ENCODE measurements at places on chromosomes 11 and 22. TPM values are rescaled to one million over a fixed set of nuclear protein-coding genes. Genes with fewer than 3 reads are reported as not detected.

GRCh38 chr11:38392176-38392575 lies 1794.1 kb upstream of the RAG2 start:
- no peaks in the 10 kb centered on the region for H3K27me3 ChIP-seq
- H3K36me3 ChIP-seq: no peaks in the 10 kb centered on the region
- no peak overlapping the region for H3K4me3 ChIP-seq
- no peaks in the 10 kb centered on the region for H3K4me1 ChIP-seq
- no peak overlapping the region for H3K27ac ChIP-seq

DNA sequence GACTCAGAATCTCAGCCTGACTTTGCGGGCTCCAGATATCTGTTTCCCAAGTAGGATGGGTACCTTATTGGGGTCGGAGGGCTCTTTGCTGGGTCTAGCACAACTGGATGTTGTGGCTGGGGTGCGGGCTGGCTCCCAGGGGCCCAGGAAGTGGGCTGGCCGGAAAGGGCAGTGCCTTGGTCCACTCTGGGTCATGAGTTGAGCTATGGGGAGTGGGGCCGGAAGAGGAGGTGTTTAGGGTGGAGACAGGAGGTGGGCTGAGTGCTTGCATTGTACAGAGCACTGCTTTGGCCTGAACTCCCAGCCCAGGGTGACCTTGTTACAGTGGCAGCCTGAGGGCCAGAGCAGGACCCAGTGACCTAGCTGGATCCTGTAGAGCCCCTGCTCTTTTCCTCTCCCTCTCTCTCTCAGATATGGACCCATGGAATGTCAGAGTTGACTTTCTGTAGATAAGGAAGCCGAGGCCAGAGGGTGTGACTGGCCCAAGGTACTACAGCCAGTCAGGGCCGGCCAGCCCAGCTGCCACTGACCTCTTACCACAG lies 13.2 kb downstream of the PHLDB1 start:
- H3K27ac ChIP-seq: no peak overlapping the region
- H3K4me3 ChIP-seq: peak overlapping the region; percentile 31
- H3K36me3 ChIP-seq: no peaks in the 10 kb centered on the region
- no peak for DNase-seq
- H3K27me3 ChIP-seq: peaks cover 22% of the 10 kb centered on the region

DNA sequence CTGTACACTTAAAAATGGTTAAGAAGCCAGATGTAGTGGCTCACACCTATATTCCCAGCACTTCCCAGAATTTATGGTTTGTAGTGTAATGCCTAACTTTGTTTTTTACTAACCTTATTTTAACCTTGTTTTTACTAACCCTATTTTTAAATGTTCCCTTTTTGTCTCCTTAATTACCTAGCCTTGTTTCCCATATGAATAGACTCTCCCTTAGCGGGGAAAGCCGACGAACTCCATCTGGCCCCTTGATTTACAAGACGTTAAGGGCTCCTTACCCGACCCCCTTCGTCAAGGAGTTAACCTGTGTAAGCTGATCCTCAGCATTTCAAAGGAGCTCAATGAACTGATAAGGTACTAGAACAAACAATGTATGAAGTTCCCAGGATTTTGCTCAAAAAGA lies 17.1 kb downstream of the APOBEC3H start:
- H3K4me3 ChIP-seq: no peak overlapping the region
- no peak overlapping the region for H3K27ac ChIP-seq

OR52E6 gene
- total RNA-seq: not detected

GRCh38 chr22:43153899-43154298 lies 2.5 kb downstream of the TSPO start:
- no peak overlapping the region for H3K27ac ChIP-seq
- no peak for DNase-seq
- H3K36me3 ChIP-seq: no peaks in the 10 kb centered on the region
- H3K4me1 ChIP-seq: peaks cover 18% of the 10 kb centered on the region
- H3K27me3 ChIP-seq: no peaks in the 10 kb centered on the region
- H3K4me3 ChIP-seq: no peak overlapping the region

DNA sequence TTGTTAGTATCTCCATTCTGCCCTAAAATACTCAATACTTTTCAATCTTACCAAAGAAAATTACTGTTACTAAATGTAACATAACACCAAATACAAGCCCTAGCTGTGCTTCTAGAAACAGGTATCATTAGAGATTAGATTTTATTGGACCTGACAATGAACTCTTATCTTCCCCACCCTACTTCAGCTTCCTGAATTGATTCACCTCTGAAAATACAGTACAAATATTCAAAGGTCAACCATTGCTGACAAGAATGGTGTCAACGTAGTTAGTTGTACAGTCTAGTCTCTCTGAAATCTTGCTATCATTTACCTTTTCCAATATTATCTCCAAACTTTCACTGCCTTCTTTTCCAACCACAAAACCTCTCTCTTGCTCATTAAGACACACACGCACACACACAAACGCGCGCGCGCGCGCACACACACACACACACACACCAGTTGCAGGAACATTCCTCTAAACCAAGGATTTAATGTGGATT lies 22.4 kb downstream of the LRRC4C start:
- H3K4me3 ChIP-seq: no peak overlapping the region
- H3K27ac ChIP-seq: no peak overlapping the region
- no peak for DNase-seq
- no peaks in the 10 kb centered on the region for H3K27me3 ChIP-seq
- H3K4me1 ChIP-seq: no peaks in the 10 kb centered on the region

DNA sequence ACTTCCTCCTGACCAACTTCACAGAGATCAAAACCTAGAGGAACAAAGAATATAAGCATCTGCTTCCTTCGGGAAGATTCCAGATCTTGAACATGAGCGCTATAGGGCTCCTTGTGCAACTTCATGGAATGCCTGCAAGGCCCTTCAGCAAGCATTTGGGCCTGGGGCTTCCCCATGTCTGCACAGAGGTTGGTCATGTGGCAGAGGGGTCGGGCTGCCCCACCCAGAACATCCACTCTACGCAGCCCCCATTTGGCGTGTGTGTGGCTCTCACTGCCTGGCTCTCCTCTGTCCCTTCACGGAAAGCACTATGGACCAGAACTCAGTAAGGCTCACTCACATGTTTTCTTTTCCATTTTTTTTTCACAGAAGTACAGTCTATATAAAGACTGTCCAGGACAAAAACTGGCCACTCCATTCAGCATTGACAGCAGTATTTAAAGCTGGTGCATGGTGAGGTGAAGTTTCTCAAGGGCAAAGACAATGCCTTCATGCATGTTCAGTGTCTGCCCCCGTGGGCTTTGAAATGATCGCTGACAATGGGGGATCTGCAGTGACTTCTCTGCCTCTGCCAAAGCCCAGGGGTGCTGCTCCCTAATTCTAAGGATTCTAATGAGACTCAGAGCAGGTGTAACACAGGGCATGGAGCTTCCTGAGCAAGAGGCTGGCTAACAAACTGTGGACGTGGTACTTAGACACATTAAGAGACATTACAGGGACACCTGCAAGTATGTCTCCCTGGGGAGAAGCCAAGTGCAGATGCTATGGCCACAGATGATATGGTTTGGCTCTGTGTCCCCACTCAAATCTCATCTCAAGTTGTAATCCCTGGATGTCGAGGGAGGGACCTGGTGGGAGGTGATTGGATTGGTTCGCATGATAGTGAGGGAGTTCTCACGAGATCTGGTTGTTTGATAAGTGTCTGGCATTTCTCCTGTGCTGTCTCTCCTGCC lies 66.5 kb upstream of the PITPNB start:
- H3K36me3 ChIP-seq: no peaks in the 10 kb centered on the region
- peaks cover 7% of the 10 kb centered on the region for H3K4me1 ChIP-seq
- no peak overlapping the region for H3K4me3 ChIP-seq
- no peaks in the 10 kb centered on the region for H3K27me3 ChIP-seq

GRCh38 chr11:110947096-110947495 lies 234.9 kb upstream of the ARHGAP20 start:
- no peak for DNase-seq
- H3K4me3 ChIP-seq: no peak overlapping the region
- H3K4me1 ChIP-seq: no peaks in the 10 kb centered on the region
- no peak overlapping the region for H3K27ac ChIP-seq
- peaks cover 2% of the 10 kb centered on the region for H3K27me3 ChIP-seq

DNA sequence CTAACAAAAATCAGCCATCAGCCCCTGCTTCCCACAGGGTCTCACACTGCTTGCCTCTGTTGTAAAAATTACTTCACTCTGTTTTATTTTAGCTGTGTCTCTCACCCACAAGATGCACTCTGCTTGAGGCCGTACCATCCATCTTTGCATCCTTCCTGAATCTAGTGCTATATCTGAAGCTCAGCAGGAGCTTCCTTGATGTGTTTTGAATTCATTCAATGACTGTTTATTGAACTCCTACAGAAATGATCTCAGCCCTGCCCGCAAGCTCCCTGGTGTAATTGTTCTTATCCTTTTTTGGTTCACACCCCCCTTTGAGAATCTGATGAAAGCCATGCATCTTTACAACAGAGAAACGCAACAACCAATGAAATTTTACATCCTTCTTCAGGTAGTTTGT lies 310.2 kb upstream of the ZC3H12C start:
- no peak for DNase-seq
- no peaks in the 10 kb centered on the region for H3K36me3 ChIP-seq
- H3K27me3 ChIP-seq: no peaks in the 10 kb centered on the region
- no peak overlapping the region for H3K27ac ChIP-seq

DNA sequence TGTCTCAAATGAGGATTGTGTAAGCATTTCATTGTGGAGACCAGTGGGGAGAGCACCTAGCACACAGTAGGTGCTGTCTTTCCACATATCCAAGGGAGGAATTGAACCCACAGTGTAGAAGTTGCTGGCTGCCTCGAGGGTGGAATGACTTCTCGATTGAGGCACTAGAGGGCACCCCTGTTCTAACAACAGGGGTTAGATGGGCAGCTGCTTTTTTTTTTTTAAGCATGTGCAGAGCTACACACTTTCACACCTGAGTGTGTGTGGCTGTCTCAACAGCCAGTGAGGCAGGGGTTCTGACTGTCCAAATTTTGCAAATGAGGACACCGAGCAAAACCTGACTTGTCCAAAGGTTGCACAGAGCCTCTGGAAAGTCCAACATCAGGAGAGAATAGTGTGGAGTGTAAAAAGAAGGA lies 118.2 kb upstream of the CRYBB3 start:
- H3K27me3 ChIP-seq: no peaks in the 10 kb centered on the region
- peak overlapping the region; percentile 45 for H3K27ac ChIP-seq
- peaks cover 6% of the 10 kb centered on the region for H3K36me3 ChIP-seq
- H3K4me1 ChIP-seq: peaks cover 76% of the 10 kb centered on the region
- peak; percentile 72 for DNase-seq

DNA sequence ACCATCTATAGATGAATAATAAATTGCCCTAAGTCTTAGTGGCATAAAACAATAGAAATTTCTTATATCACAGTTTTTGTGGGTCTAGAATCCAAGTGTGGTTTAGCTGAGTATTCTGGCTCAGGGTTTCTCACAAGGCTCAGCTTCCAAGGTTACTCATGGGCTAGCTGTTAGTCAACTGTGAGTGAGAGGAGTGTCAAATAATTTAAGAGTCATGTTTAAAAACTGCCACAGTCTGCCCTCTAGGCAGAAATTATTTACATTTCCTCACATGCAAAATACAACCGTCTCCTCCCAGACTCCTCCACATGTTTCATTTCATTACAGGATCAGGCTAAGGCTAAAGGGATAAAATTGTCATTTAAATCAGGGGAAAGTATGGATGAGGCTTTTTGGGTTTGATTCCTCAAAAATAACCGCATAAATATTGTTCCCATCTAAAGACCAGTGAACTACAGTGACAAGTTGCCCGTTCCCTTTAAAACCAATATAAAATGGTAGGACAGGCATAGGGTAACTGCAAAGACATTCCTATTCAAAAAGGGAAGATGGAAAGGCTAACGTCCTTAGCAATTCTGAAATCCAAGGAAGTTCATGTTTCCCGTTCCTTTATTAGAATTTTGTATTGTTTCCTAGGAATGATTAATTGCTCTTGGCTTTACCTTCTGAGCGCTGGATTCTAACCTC lies 324.3 kb downstream of the DYNC2H1 start:
- H3K27me3 ChIP-seq: no peaks in the 10 kb centered on the region
- no peak for DNase-seq
- no peaks in the 10 kb centered on the region for H3K4me1 ChIP-seq
- H3K4me3 ChIP-seq: no peak overlapping the region

DNA sequence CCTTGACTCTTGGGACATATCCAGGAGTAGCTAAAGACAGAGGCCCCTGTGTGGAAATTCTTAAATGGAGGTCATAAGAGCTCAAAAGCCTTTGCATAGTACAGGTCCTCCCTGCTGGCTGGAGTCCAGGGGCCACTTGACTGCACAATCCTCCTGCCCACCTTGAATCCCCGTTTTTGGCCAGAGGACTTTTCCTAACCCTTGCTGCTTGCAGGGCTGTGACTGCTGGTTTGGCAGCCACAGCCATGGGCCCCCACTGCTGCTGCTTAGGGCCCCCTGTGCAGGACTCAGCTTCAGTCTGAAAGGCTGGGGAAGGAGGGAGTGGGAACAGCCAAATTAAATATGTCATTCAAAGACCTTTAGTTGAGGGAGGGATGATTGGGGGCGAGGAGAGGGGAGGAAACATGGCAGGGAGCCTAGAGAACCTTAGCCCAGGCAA lies 33.4 kb downstream of the ARHGAP1 start:
- peaks cover 34% of the 10 kb centered on the region for H3K36me3 ChIP-seq
- no peaks in the 10 kb centered on the region for H3K27me3 ChIP-seq
- DNase-seq: no peak
- H3K4me3 ChIP-seq: no peak overlapping the region
- peak overlapping the region; percentile 17 for H3K27ac ChIP-seq

DNA sequence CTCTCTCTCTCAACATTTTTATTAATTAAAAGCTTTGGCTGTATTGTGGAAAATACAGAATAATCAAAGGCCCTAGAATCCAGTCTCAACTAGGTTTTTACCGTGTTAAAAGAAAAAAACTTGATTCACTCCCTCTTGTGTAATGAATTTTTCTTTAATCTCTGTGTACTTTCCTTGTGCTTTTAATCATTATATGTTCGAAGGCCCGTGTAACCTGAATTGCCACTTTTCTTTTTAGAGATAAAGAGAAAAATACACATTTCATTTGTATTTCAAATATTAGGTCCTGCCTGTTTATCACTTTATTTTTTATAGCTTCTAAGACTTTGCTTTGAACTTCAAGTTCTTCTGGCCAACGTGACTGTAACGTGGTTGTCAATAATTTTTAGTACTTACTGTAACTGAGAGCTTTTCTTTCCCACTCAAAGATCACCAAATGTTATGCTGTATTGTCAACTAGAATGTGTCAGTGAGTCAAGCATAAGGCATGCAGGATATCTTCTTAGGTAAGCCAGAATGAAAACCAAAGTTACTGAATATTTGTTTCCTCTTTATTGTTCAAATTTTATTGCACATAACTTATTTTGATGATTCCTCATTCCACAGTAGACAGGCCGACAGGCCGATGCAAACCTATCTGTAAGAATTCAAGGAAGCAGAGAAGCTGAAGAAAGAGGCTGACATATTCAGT lies 23.3 kb upstream of the FAR1 start:
- peaks cover 2% of the 10 kb centered on the region for H3K36me3 ChIP-seq
- H3K4me3 ChIP-seq: no peak overlapping the region
- H3K4me1 ChIP-seq: no peaks in the 10 kb centered on the region
- no peak for DNase-seq
- H3K27ac ChIP-seq: no peak overlapping the region
- H3K27me3 ChIP-seq: peaks cover 23% of the 10 kb centered on the region

ARHGAP8 gene
- total RNA-seq: 1.1 TPM

TMEM41B gene
- 25.7 TPM for total RNA-seq

Measured in activated CD8-positive, alpha-beta memory T cell treated with anti-CD3 and anti-CD28 coated beads, Interleukin-2, amount 10 ng/mL, durations not matched to agents 7 days and 5 days (primary cell).